ENCODE measurements at places on chromosomes 2 and 18. TPM values are rescaled to one million over a fixed set of nuclear protein-coding genes. Genes with fewer than 3 reads are reported as not detected.

DNA sequence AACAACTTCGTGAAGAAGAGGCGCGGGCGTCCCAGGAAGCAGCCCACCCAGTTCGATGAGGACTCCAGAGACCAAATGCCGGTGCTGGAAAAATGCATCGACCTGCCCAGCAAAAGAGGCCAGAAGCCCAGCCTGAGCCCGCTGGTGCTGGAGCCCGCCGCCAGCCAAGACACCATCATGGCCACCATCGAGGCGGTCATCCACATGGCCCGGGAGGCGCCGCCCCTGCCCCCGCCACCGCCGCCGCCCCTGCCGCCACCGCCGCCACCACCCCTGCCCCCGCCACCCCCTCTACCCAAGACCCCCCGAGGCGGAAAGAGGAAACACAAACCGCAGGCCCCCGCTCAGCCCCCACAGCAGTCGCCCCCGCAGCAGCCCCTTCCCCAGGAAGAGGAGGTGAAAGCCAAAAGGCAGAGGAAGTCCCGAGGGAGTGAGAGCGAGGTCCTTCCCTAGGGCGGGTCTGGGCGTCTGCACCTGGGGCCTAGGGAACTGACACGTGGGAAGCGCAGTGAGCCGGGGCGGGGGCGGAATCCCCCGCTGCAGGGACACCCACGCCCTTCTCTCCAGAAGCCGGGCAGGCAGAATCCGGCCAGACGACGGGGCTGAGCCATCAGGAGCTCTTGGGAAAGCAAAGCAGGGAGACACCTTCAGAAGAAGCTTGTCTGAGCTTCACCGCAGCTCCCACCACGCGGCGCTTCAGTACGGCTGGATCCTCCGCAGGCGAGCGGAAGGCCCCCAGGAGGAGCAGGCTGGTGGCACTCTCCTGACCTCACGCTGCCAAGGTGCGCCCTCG, 382.8 kb downstream of the SETBP1 start:
- no peak for DNase-seq

CTAGE1 gene
- total RNA-seq, result not detected

GRCh38 chr2:2191110-2191707, 139.9 kb downstream of the MYT1L start:
- DNase-seq, result no peak

GRCh38 chr2:134736167-134736880, 17.5 kb upstream of the TMEM163 start:
- DNase-seq, result no peak

DNA sequence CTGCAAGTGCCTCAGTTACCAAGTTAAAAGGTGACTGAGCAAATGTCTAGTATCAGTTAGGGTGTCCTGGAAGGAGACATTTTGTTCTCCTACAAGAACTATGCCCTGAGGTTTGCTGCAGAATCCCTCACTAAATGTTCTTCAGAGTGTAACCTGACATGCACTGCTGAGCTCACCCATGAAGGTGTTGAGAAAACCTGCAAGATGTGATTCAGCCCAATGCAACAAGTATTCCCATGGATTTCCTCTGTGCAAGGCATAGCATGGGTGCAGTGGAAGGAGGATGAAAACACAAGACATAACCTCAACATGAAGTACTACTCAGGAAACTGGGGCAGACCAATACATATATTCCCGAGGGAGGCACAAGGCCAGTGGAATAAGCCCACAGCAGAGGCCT, 15.4 kb upstream of the UGT1A8 start:
- no peak for DNase-seq

CYB5A gene
- 397 TPM for total RNA-seq

DNA sequence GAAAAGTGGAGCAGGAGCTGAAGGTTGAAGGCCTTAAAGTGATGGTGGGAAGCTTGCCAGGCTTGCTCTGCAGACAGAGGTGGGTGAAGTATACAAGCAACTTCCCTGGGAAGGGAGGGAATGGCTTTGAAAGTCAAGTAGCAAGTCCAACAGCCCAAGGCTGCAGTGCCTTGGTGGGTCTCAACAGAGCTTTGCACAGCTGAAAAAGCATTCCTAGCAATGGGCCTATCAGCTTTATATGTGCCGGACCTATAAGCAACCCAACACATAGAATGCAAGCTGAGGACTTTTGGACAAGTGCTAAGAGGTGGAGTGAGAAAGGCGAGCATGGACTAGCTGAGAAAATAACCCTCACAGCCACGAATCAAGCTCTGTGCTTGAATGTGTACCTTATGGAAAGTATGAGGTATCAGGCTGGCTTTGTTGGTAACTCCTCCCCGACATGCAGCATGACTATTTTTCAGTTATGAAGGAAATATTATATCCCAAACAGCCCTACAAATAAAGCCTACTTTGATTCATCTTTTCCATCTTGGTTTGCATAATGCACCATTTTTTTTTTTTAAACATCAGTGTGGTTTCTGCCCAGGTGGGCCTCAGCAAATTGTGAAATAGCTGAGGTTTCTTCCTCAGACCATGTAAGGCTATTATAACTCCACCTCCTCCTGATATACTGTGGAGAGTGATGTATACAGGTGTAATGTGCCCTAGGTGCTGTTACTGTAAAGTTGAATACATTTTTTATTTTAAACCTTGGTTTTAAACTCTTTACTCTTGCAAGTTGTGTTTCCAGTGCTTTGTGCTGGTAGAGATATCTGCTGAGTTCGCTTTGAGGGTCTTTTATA, 241.4 kb upstream of the CXCR4 start:
- no peak for DNase-seq

All from Peyer's patch (tissue), 4 donors.